ENCODE measurements at places on chromosomes 16 and 17.

GRCh38 chr17:41404024-41404671, 6.7 kb upstream of the KRT31 start:
- DNase-seq: peak; percentile 84

DNA sequence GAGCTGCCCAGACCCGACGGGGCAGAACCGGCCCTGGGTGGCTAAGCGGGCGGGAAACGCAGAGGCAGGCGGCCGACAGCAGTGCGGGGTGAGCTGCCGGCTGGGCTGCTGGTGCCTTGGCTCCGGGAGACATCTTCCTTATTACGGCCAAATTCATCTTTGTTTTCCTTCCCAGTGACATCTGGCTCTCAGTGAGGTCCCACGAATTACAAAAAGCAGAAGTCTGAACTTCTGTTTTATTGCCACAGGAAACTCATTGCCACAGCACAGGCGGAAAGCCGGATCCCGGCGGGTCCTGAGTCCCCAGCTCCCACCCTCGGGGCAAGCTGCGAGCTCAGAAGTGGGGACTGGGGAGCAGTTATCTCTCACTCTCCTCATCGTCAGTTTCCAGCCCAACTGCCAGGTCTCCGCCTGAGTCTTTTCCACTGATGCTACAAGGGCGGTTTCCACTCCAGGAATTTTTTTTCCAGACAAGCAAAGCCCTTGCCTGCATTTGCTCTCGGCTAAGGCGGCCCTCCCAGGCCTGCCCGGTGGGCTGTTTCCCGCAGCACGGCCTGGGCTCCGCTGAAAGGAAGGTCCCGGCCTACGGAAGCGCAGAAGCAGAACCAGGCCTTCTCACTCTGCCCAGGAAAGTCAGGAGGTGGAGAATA, 40.3 kb downstream of the CBFA2T3 start:
- DNase-seq: no peak

DNA sequence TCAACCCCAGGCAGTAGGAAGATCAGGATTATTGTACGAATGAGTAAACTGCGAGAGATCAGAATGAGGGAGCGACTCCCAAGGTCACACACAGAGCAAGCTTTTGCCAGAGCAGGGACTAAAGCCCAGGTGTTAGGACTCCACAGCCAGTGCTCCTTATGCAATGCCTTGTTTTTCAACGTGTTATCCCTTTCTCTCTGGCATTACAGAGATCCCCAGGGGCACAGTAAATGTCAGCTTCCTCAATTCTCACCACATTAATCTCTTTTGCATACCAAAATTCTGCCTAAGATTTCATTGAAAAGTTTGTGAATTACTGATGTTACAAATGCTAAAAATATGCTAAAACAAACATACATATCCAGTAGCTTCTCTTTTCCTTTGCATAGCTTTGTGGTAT, 68.1 kb upstream of the CES5A start:
- no peak for DNase-seq

DNA sequence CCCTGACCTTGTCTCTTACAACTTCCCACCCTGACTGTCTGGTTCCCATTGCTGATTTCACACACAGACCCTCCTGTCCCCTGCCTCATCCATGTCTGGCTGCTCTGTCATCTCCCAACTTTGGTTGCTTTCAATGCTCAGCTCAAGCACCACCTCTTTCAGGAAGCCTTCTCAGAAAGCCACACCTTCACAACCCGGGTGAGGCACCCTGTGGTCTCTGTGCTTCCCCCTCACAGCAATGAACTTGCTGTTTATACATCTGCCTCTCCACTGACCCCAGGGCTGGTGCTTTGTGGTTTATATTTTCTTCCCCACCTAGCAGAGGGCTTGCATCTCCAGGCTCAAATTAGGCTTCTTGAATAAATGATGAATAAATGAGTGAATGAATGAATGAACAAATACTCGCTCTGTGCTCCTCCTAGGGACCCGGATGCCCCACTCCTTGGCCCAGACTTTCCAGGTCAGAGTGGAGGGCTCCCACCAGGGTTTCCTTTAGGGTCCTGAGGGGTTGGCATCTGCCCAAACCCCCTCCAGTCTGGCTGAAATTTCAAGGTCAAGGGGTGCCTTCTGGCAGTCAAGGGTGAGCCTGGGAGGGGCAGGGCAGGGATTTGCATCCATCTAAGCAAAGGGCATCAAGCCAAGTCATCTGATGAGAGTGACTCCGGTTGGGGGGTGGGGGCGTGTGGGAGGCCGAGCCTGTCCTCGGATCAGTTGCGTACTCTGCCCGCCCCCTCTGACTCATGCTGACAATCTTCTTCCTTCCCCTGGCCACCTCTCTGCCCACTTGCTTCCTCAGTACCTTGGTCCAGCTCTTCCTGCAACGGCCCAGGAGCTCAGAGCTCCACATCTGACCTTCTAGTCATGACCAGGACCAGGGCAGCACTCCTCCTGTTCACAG, at the start of gene ITGAX:
TSS of gene ITGAX (plus strand) at position 783 of the 898 bp plus-strand sequence. CDS start at position 862, 79 bp downstream.
- DNase-seq: peak; percentile 93

DNA sequence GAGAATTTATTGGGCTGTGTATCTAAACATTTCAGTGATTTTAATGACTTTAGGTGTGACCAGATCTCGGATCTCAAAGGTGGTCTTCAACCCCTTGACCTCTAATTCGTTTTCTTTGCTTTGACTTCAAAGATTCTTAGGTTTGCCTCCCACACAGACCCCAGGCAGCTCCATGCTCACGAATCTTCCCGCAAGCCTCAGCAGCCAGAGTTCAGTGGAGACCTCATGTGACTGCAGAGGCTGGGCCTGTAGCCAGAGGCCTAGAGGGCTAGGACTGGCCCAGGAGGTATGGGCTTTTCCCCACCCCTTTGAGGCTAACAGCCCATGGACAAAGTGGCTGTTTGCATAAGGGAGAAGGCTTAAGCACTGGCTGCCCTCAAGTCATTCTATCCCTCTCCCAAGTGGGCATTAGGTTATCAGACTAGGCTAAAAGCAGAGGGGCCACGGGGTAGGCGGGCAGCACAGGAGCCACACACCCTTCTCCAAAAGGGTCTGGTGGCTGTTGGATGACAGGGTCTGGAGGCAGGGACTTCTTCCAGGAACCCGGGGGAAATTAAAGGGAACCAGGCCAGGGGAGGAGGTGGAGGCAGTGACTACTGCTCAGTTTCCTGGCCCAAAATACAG, 3.0 kb downstream of the HIRIP3 start:
- DNase-seq: no peak

DNA sequence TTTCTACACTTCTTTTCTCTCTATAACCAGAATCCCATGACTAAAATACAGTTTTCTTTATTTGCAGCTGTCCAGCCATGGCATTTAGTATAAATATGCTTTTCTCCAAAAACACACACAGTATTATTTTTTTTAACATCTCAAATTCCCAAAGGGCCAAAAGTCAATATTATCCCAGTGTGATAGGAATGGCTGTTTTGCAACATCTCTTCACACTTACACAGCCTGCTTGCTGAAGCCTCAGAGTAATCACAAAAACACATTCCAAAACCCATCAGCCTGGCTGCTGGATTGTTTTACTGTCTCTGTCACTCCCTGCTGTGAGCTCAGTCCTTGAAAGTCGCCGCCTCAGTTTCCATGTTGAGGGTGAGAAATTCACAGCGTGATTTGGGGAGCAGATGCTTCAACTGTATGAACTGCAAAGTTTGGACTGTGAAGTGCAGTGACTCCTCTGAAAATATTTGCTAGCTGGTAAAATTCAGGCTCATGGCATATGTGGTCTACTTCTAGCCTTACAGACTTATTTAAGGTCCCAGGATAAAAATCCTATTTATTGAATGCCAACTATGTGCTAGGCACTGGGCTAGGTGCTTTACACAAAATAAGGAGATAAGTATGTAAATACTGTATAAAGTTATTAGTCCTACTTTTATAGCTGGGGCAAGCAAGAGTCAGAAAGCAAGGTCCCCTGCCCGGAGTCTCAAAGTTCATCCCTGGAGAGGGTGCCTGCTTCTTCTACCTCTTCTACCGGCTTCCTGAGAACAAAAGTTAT, 116.5 kb downstream of the SOCS1 start:
- DNase-seq: no peak

GRCh38 chr16:85384833-85385462, 228.2 kb upstream of the GSE1 start:
- no peak for DNase-seq

GRCh38 chr17:41919165-41919817, 540 bp upstream of the ACLY start:
- DNase-seq: no peak

DNA sequence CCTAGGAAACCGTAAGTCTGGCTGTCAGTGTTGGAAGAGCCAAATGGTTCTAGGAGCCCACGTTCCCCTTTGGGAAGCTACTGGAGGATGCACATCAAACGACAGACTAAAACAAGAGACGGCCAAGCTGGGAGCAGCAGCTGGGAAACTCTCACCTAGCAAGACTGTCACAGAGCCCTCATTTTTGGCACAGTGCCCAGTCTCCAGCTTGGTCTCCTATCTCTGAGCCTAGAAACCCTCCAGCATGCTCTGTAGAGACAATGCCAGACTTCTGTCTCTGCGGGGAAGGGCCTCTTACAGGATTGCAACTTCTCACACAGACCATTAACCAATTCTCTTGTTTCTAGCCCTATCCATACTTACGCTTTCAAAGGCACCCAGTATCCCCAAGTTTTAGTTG, 23.5 kb downstream of the GTF3C1 start:
- no peak for DNase-seq

GRCh38 chr17:206941-207560, 25.6 kb upstream of the DOC2B start:
- no peak for DNase-seq

GRCh38 chr17:13008461-13008860, 9.4 kb downstream of the ELAC2 start:
- no peak for DNase-seq

DNA sequence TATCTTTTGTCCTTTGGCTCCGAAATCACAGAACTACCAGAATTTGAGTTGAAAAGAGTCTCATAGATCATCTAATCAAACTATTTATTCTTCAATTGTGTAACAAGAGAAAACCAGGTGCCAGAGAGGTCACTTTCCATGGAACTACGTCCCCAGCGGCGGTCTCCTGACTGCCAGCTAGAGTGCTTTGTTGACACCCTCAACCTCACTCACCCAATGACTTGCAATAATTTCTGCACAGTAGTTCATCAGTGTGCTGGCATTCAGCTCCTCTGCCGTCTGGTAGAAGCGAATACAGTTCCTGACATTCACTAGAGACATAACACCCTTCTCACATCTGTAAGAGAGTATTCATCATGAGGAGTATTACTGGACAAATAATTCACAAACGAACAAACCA, 54.2 kb downstream of the ANKFY1 start:
- DNase-seq: no peak

GRCh38 chr17:41107941-41108450, 2.8 kb downstream of the KRTAP4-9 start:
- no peak for DNase-seq

GRCh38 chr17:56173958-56174835, 20.9 kb downstream of the ANKFN1 start:
- DNase-seq: no peak

DNA sequence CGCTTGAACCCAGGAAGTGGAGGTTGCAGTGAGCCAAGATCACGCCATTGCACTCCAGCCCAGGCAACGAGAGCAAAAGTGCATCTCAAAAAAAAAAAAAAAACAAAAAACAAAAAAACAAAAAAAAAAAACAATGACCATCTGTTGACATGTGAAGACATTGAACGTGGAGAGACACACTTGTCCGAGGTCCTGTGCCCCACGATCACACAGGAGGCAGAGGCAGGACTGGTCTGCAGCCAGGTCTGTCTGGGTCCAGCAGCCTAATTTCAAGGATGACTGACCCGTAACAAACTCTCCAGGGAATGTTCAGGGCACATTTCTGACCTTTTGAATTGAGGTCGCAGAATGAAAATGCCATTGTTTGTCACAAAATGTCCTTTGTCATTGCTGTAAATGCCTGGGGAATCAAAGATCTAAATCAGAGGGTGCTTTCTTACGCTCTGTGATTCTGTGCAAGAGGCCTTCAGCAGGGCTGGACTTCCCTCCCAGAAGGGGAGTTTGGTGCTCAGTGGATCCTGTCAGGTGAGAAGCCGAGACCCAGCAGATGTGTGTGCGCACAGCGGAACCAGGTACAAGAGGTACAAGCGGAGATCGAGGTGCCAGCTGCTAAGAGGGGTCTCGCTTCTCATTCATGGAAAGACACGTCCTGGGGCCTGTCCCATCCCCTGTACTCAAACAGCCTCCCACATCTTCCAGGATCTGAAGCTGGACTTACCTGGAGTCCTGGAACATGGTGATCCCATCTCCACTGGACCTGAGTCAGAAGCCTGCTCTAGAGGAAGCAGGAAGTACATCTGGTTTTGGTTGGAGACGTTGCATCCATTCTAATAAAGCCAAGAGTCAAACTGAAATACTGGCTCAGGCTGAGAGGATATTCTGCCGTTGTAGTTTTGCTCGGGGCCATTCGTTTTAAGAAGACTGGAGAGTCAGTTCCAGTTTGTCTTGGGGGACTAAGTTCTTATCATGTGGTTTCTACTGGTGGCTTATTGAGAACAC, 95.8 kb downstream of the IRF8 start:
- DNase-seq: no peak
